ENCODE measurements at places on chromosomes 1 and 21. TPM values are rescaled to one million over a fixed set of nuclear protein-coding genes. Genes with fewer than 3 reads are reported as not detected.

- no peak for DNase-seq
These were observed 165.8 kb downstream of the AK5 start for GRCh38 chr1:77447669-77448068.

GRCh38 chr1:89454845-89455521 is 69.6 kb upstream of the LRRC8B start:
- no peak for DNase-seq

GRCh38 chr1:23515905-23516304 is 15.1 kb downstream of the E2F2 start:
- no peak for DNase-seq

- no peak for DNase-seq
These were observed 1.1 kb upstream of the OR14I1 start for GRCh38 chr1:248703674-248704073.

Gene AIDA
- total RNA-seq, result 53.0 TPM

- peak; percentile 75 for DNase-seq
These were observed 6.0 kb upstream of the DNMT3L start for GRCh38 chr21:44267655-44268142.

Gene PTAFR
- total RNA-seq, result 27.1 TPM

GRCh38 chr1:87404296-87404695 is 75.6 kb downstream of the LMO4 start:
- no peak for DNase-seq

DNA sequence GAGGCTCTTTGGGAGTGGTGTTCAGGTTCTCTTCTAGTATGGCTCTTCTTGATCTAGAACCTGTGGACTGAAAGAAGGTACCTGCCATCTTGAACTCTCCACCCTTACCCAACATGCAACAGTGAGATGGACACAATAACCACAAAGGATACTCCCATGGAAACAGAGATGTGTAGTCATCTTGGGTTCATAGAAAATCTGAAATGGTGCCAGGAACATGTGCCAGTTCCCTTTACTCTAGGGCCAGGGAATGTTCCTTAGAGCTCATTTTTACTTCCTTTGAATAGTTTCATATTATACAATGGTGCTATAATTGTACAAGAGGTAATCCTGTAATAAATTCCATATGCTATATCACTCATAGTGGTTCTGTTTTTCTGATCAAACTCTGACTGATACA is 13.2 kb upstream of the SCYL3 start:
- DNase-seq, result no peak

GRCh38 chr1:212238552-212238951 is 46.7 kb upstream of the PPP2R5A start:
- DNase-seq, result no peak

- no peak for DNase-seq
These were observed 29.7 kb downstream of the ECE1 start for GRCh38 chr1:21260405-21261125.

DNA sequence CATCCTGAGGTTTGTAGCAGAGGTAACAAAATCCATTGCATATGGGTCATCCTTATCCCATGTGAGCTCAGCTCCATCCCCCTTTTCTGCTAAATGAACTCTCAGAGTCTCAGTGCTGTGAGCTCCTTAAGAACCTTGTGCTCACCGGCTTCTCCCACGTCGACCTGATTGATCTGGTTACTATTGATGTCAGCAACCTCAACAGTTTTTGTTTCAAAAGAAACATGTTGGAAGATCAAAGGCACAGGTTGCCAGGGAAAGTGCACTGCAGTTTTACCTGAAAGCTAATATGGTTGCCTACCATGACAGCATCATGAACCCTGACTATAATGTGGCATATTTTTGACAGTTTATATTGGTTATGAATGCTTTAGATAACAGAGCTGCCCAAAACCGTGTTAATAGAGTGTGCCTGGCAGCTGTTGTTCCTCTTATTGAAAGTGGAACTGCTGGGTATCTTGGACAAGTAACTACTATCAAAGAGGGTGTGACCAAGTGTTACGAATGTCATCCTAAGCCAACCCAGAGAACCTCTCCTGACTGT is 131.4 kb downstream of the HS2ST1 start:
- DNase-seq, result no peak

Gene LCK
- 58.7 TPM for total RNA-seq

Gene LORICRIN
- total RNA-seq, result not detected
